ENCODE measurements at places on chromosomes 3 and 15.

DNA sequence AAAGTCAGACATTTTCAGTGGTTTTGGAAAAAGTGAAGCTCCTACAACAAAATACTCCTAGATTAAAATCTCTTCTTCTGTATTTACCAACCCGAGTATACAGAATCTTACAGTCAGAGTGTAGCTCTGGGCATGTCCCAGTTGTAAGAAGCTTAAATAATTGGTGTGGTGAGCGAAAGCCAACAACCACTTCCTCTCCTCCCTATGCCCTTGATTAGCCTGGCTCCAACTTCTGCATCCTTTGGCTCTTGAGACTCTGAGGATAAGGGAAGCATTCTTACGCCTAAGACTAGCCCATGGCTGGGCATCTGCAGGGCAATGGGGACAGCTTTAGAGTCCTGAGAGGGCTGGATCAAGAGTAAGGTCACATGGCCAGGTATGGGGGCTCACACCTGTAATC lies 25.5 kb downstream of the RFT1 start:
- DNase-seq: no peak

GRCh38 chr3:99863588-99863987 lies 45.9 kb downstream of the CMSS1 start:
- no peak for DNase-seq

- DNase-seq: no peak
Observed at GRCh38 chr15:38622304-38622703, 57.7 kb upstream of the RASGRP1 start.

DNA sequence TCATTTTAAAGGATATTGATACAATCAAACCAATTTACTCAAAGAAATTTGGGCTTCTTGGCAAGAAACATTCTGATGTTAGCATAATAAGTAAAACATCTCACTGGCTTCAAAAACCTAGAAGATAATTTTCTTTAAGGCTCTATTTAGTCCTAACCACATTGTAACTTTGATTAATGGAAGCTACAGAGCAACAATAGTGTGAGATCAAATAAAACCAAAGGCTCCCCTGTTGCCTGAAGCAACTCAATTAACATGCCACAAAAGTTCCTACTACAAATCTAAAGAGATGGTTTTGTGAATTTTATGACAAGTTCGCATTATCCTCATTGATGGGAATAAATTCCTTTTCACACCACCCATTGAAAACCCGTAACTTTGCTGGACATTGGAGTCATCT lies 5.9 kb downstream of the DPH6 start:
- DNase-seq: no peak

DNA sequence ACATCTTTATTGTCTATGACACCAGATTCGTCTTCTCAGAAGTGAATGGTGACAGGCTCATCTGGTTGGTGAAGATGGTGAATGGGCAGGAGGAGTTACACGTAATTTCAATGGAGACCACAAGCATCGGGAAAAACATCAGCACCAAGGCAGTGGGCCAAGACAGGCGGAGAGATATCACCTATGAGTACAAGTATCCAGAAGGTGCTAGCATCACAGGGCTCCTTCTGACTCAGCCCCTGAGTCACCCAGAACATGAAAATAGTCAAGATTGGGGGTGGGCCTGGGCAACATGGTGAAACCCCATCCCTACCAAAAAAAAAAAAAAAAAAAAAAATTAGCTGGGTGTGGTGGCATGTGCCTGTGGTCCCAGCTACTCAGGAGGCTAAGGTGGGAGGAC lies 32.6 kb downstream of the TGM4 start:
- DNase-seq: no peak

DNA sequence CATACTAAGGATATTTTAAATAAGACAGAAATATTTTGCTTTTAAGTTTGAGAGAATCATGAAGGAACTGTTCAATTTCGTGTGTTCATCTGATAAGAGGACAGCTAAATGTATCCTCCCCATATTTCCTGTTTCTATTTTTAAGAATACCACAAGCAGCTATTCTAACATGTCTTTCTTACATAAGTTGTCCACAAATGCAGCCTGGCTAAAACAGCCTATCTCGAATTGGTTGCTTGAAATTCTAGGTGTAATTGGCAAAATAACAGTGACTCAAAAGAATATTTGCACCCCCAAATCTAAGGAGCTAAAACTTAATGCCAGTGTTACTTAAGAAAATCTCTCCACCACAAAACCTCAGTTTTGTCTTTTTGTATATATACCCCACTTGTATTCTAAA lies 35.0 kb downstream of the BTLA start:
- no peak for DNase-seq

- DNase-seq: no peak
Observed at GRCh38 chr3:27340534-27340933, 28.6 kb downstream of the NEK10 start.
